ENCODE measurements at places on chromosomes 6 and 20.

DNA sequence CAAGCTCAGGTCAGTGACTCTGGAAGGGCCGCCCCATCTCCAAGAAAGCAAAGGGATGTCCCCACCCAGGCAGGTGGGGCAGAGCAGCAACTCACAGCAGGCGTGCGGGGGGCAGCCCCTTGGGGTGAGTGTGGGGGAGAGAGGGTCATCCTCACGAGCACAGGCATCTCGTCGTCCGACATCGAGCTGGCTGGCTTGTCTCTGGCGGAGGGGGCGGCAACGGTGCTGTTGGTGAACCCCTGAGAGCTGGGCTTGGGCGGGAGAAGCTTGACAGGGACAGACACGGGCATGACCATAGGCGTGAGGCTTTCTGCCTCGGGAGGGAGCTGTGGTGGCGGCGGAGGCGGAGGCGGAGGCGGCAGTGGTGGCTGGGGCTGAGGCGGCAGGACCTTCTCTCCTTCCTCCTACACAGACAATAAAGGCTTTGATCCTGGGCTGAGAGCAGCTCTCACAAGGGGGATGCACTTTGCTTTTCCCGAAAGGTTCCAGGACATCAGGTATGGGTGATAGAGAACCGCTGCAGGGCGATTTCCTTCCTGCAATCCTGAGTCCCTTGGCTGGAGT, 45.6 kb upstream of the MRPS10 start:
- DNase-seq: no peak

GRCh38 chr20:62902926-62903615, 23.2 kb downstream of the DIDO1 start:
- no peak for DNase-seq

- DNase-seq: peak; percentile 31
These were observed 772 bp downstream of the SESN1 start for GRCh38 chr6:109093732-109094415.

- no peak for DNase-seq
These were observed 48.1 kb downstream of the SLC24A3 start for GRCh38 chr20:19260412-19261090.

GRCh38 chr6:154353626-154354025, 3.0 kb downstream of the IPCEF1 start:
- no peak for DNase-seq

All from skin of body (tissue), 3 donors.